GM23338 (cell line): ENCODE measurements at places on chromosomes 3 and 15. TPM values are rescaled to one million over a fixed set of nuclear protein-coding genes. Genes with fewer than 3 reads are reported as not detected.

The RASL12 gene
- total RNA-seq, result 20.1 and 27.7 TPM in 2 replicates

- DNase-seq, result no peak
Observed at GRCh38 chr15:63426552-63426951, 44.9 kb upstream of the CA12 start.

DNA sequence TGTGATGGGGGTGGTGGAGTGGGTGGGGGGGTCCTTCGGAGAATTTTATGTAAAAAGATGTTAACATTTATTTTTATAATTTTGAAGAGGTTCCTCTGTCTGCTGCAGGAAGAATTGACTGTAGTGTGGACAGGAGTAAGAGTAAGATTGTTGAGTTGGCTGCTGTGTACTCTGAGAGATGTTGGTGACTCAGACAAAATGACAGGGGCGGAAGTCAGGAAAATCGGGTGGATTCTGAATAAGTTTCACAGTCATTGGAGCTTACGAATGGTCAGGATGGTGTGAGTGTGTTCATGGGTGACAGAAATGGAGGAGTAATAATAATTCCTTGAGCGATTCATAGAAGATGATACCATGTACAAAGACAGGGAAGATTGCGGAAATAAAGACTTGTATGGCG is 420.0 kb downstream of the ROBO2 start:
- DNase-seq, result no peak

DNA sequence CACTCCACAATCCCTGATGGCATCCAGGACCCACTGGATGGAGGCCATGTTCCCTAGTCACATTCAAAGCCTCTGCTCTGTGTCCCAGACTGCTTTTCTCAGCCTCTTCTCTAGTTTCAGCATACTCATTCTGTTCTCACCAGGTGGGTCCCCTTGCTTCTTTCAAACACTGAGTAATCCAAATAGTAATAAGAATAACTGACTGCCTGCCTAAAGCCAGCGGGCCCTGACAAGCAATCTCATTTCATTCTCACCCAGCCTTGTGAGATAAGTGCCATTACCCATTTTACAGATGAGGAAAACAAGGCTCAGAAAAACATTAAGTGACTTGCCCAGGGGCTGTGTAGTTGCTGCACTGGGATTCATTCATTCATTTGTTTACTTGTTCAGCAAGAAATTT is 25.4 kb downstream of the MAPKAPK3 start:
- DNase-seq, result no peak

- DNase-seq, result no peak
Observed at GRCh38 chr15:64695561-64695992, 79.8 kb downstream of the RBPMS2 start.
